Activated naive CD4-positive, alpha-beta T cell treated with anti-CD3 and anti-CD28 coated beads for 36 hours (primary cell): ENCODE measurements at places on chromosomes 12 and 14. TPM values are rescaled to one million over a fixed set of nuclear protein-coding genes. Genes with fewer than 3 reads are reported as not detected.

Gene COX6A1
- 536 TPM for total RNA-seq

Gene GPR137C
- 0.07 TPM for total RNA-seq

Gene CCDC177
- not detected for total RNA-seq

Gene FAM90A1
- 0.30 TPM for total RNA-seq

Gene KRT3
- not detected for total RNA-seq

Gene FOS
- total RNA-seq, result 35.7 TPM

Gene KLHL33
- 0.10 TPM for total RNA-seq

Gene CEP170B
- 3.3 TPM for total RNA-seq

Gene TAS2R43
- not detected for total RNA-seq

Gene RAD51AP1
- 69.5 TPM for total RNA-seq
